ENCODE measurements at places on chromosomes 2 and 18. TPM values are rescaled to one million over a fixed set of nuclear protein-coding genes. Genes with fewer than 3 reads are reported as not detected.

ARHGAP25 gene
- total RNA-seq = 95.9 TPM

GPBAR1 gene
- total RNA-seq = 1.3 TPM

CDC42EP3 gene
- 33.5 TPM for total RNA-seq

CIB4 gene
- total RNA-seq = not detected

NTSR2 gene
- not detected for total RNA-seq
